NCI-H526 treated with DMSO at 0.1 percent for 48 hours (cell line): ENCODE measurements at places on chromosomes 11 and 22.

DNA sequence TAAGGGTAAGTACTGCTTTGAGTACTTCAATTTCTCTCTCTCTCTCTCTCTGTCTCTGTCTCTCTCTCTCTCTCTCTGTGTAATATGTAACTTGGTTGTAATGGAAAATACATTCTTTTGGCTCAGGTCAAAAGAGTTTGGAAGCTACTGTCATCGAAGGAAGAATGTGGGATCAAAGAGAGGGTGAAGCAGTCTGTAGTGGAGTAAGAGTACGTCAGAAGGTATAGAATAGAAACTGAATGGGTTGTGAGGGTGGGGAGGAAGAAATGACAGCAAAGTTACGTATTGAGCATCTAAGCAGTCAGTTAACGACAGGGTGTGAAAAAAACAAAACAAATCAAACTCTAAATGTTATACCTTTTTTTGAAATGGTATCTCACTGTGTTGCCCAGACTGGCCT is 10.0 kb downstream of the NCAM1 start:
- no peak for DNase-seq

DNA sequence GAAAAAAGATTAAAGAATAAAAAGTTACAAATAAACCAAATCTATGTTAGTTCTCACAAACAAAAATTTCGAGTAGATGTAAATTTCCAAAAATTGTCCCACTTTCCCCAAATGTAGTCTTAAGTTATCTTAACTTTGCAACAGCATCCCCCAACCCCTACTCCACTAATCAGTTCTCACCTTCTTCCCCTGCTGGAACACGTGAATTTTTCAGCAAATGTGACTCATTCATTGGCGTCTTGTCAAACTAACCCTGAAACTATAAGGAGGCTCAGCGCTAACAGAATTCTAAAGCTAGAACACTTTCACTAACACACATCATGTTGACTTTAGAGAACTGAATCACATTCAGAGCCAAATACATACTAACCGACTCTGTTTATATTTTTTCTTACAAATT is 46.1 kb downstream of the PHF21A start:
- no peak for DNase-seq

DNA sequence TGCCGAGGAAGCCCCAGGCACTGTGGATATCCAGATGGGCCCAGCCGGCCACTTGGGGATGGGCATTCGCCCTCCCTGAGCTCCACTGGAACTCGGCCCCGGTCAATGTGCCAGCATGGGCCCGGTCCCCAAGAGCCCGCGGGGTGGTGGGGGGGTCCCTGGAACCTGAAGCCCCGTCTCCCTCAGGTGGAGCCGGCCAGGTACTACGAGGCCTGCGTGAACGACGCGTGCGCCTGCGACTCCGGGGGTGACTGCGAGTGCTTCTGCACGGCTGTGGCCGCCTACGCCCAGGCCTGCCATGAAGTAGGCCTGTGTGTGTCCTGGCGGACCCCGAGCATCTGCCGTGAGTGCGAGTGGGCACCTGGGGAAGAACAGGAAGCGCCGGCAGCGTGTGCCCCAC is 21.2 kb downstream of the MUC5AC start:
- DNase-seq, result no peak

DNA sequence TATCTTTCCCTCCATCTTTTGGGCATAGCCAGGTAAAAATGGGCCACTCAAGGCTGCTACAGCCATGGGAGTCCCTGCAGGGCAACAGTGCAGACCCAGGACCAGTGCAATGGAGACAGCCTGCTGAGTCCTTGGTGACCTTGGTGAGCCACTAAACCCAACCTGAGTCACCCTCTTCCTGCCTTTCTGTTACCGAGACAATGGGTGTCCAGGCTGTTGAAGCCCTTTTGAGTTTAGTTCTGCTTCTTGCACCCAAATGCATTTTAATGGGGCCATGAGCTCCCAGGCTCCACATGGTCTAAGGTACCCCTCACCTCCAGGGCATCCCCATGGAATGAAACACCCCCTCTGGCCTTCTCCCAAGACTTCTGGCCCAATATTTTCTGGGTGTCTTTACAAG is 874 bp upstream of the PLAAT4 start:
- DNase-seq, result no peak

DNA sequence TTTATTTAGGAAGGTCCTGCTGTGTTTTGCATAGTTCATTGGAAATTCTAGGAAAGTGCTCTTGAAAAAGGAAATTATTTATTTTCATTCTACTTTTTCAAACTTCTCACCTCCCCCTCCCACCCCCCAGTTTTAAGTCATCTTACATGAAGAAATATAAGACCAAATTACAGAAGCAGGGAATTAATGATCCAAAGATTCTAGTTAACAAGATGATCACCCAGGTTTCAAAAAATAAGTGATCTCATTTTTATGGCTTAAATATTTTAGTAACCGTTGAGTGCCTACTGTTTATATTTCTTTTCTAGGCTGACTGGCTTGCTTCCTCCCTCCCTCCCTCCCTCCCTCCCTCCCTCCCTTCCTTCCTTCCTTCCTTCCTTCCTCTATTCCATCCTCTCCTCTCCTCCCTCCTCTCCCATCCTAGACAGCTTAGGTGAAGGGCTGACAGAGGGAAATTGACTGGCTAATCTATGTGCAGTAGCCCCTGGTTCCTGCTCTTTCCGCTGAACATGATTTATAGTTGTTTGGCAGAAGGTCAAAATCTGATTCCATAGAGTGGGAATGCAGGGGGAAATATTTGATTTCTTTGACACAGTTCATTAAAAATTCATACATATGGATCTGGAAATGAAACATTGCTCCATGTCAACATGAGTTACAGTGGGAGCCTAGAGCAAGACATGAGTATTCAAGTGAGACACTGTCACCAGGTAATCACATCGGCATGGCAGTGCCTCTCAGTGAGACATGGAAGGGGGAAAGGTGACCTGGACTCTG is 123.4 kb downstream of the COMMD9 start:
- no peak for DNase-seq

- DNase-seq, result no peak
These were observed 49.7 kb downstream of the CD82 start for GRCh38 chr11:44615041-44615755.

DNA sequence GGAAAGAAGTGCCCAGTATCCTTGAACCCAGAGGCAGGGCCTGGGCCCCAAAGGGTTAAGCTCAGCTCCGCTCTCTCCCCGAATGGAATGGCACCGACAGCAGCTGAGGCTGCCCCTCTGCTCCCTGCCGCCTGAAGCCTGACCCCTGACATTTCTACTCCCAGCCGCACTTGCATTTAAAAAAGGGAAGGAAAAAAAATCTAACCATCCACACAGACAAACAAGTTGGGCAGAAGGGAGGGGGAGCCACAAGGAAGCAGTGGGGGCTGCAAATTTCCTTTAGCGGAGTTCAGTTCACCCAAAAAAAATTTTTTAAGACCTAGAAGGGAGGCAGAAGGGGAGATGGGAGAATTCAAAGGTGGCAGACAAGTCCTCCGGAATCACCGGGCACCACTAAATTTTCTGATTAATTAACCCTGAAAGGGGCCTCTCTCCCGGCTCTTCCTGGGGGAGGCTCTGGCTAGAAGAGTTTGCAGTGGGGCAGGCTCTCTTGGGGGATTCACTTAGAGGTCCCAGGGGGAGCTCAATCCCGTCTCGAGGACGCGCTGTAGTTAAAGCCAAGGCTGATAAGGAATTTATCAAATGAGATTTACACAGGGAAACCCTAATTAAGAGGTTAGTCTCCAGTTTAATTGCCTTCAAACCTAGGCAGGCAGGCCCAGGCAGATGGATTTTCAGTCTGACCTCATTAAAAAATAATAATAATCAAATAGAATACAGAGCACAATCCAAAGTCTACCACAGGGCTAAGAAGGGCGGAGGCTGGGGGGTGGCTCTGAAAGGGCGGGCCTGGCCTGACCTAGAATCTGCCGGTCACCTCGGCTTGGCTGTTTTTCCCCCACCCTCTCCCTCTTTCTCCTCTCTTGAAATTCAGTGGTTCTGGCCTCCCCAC is 25.6 kb downstream of the MN1 start:
- no peak for DNase-seq

GRCh38 chr11:24351179-24351578 is 145.7 kb upstream of the LUZP2 start:
- no peak for DNase-seq

DNA sequence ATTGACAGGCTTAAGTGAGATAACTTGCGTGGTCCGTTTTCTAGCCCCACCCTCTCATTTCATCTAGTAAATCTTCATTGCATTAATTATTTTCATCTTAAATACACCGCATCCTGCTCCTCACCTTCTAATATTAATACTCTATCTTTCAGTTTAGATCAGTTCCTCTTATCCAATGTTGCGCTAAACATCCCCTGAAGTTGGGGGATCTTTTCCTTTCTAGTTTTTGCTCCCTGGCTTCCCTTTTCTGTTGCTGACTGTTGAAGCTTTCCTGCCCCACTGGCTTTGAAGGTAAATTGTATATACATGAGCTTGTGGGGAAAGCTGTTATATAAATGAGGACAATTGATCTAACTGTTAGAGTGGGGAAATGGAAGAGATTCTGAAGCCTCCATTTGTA is 7.2 kb downstream of the CAT start:
- DNase-seq, result no peak

GRCh38 chr22:43126501-43127165 is 16.1 kb downstream of the BIK start:
- no peak for DNase-seq

DNA sequence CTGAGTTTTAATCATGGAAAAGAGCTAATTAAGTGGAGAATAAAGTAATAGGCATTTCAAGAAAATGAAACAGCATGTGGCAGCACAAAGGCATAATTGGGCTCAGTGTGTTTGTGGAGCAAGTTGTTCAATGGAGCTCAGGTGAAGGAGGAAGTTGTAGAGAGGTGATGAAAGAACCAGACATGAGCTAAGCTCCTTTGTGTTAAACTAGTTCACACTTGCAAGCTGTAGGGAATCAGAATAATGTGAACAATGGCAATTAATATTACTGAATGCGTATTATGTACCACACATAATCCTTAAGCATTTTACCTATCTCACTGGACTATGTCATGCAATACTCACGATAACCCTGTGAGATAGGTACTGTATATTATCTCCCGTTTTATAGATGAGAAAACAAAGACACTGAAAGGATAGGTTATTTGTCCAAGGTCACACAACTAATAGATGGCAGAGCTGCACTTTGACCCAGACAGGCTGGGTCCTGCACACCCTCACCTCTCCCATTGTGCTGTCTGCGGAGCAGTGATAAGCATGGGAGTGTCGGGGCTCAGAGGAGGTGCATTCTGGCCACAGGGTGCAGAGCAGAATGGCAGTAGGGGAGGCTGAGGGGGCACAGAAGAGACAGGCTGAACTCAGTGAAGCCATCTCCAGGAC is 8.9 kb downstream of the OLFML1 start:
- DNase-seq, result no peak

DNA sequence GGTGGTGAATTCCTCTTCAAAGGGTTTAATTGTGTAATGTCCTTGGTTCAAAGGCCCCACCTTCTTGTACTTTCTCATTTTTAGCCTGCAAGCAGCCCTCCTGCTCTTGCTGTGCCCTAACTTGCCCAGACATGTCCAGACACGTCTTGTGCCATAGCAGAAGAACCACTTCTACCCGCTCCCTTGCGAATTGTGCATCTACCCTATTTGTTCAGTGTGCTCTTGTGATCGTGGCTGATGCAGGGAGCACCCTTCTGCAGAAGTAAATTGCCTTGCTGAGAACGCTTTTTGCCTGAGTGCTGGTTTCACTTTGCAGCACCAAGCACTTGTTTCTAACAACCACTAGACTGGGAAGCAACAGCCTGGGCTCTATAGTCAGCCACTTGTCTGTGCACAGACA is 249.4 kb downstream of the SBF2 start:
- DNase-seq, result no peak

- DNase-seq, result no peak
These were observed 71.3 kb upstream of the SLN start for GRCh38 chr11:107783121-107783520.
